Stimulated activated CD4-positive, alpha-beta T cell treated with anti-CD3 and anti-CD28 coated beads, Interleukin-2, amount 100 ng/mL, for 48 hours (primary cell): ENCODE measurements at places on chromosomes 7 and 10.
A peak's percentile ranks its signal among the peaks of the same experiment; 100 is the strongest.

DNA sequence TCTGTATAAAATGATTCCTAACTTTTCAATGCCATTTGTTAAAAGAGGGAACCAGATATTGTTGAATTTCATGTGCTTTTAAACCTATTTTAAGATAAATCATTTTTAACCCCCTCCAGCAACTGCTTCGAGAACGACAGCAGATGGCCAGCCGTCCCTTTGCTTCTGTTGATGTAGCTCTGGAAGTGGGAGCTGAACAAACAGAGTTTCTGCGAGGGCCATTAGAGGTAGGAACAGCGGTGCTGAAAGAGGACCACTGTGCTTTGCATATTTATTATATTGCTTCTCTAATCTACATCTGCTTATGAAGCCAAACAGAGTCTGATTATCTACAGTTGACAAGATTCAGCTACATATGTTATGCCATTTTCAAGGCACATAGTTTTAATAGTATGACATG, 545.9 kb downstream of the GFRA1 start:
- DNase-seq = no peak

DNA sequence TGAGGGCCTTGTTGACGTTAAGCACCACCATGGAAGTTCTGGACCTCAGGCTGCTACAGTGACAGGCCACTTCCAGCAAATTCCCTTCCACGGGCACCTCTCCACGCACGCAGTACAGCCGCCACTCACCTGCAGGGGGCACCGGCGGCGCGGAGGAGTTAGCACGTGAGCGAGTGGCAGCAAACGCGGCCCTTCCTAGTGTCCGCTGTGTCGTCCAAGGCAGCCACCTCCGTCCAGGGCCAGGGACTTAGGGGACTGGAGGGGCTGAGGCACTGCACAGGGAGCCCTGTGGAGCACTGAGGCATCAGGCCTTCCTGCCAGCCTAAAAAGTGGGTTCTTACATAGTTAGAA, 164.4 kb downstream of the SVIL start:
- peak; percentile 22 for DNase-seq

- no peak for DNase-seq
Measured at GRCh38 chr10:132958883-132959558, 16.7 kb upstream of the CFAP46 start.

GRCh38 chr10:4131407-4132215, 346.6 kb upstream of the KLF6 start:
- DNase-seq = no peak

DNA sequence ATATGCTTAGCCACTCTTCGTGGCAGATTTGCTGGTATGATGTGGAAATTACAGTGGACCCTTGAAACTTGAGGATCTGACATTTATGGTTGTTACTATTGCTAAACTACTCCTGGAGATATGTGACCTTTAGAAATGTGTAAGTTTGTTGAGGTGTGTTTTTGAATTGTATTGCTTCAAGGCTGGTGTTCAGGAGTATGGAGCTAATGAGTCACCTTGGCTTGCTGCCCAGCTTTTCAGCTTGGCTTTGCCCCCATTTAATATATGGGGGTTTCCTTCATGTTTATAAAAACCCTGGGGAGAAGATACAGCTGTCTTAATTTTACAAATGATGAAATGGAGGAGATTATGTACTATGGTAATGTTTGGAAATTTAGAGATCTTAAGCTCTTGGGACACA, 11.6 kb downstream of the HBP1 start:
- DNase-seq = peak; percentile 51

DNA sequence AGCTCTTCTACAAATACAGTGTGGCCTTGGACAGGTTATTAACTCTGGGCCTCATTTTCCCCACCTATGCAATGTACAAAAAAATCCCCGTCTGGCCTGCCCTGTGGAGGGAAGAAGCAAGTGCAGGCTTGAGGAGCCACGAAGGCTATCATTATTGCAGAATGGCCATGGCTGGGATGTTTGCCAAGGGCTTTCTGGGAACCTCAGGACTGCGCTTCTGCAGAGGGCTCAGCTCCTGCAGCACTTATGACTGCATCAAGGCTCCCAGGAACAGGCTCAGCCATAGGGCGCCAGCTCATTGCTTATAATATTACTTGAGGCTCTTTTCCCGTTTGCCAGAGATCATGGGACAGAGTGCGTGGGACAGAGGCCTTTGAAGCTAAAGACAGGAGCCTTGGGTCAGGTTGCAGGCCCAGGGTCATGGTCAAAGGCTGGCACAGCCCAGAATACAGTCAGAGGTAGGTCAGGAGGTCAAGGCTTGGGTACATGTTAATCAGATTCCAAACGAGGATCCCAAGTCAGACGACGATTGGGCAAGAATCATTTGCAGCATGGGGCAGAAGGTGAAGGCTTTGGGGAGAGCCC, 20.6 kb upstream of the C10orf105 start:
- DNase-seq = no peak

- no peak for DNase-seq
Measured at GRCh38 chr10:96244354-96244753, 27.0 kb downstream of the BLNK start.

- DNase-seq = no peak
Measured at GRCh38 chr7:82755705-82756551, 312.4 kb upstream of the CACNA2D1 start.
